Fibroblast of pulmonary artery (primary cell): ENCODE measurements at places on chromosomes 2 and 18.

DNA sequence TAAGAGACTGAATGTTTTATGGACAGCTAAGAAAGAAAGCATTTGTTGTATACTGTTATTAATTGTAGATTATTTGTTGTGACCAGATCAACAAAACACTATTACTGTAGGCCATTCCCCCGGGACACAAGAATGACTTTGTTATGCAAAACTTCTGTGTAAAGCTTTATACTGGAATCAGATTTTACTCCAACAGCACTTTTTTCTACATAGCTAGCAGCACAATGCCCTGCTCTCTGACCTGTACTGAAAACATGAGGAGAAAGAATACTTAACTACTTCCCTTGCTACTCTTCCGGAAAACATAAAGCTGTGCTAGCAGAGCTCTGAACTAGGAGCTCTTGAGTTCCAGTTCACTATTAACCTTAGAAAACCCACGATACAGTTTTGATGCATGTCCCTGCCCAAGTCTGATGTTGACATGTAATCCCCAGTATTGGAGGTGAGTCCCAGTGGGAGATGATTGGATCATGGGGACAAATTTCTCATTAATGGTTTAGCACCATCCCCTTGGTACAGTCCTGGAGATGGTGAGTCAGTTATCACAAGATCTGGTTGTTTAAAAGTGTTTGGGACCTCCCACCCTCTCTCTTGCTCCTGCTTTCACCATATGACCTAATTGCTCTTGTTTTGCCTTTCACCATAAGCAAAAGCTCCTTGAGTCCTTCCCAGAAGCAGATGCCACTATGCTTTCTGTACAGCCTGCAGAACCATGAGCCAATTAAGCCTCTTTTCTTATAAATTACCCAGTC lies 601.1 kb upstream of the PIK3C3 start:
- DNase-seq = no peak

- no peak for DNase-seq
Observed at GRCh38 chr18:6943143-6943542, 174.5 kb downstream of the LAMA1 start.

- DNase-seq = peak; percentile 93
Observed at GRCh38 chr2:19256121-19256601, 102.3 kb downstream of the OSR1 start.

DNA sequence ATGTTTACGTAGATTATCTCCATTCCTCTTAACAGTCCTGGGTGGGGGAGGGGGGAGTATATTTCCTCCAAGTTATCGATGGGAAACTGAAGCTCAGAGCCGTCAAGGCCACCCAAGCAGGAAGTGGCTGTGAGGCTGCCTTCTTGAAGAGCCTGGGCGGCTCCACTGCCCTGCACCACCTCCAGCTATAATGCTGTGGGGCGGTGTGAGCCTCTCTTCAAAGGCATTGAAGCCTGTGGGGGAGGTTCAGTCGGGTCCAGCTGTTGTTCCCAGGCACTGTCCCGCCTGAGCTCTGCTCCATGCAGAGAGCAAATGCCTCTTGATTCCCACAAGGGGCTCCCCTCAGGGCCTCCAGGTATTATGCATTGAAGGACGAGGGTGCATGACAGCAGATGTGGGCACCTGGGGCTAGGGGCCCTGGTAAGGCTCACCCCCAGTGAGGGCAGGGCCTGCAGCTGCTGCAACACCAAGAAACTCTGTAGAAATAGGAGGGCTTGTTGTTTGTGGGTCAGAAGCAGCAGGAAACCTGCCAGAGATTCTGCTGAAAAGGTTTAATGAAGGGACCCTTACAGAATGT lies 29.5 kb upstream of the LAPTM4A start:
- no peak for DNase-seq

DNA sequence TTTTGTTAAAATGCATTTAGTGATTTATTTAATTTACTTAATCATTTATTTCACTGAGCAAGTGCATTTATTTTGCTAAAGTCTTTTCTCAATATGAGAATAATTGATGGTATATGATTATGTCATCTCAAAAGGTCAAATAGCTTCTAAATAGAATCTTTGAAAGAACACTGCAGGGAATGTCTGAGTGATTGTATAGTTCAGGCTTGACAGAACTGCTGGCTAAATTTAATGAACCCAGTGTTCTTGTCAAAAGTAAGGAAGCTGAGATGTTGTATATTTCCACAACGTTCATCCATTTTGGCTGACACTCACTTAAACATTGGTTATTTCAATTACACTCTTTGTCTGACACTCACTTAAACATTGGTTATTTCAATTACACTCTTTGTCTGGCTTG lies 39.3 kb upstream of the CDH7 start:
- DNase-seq = no peak

DNA sequence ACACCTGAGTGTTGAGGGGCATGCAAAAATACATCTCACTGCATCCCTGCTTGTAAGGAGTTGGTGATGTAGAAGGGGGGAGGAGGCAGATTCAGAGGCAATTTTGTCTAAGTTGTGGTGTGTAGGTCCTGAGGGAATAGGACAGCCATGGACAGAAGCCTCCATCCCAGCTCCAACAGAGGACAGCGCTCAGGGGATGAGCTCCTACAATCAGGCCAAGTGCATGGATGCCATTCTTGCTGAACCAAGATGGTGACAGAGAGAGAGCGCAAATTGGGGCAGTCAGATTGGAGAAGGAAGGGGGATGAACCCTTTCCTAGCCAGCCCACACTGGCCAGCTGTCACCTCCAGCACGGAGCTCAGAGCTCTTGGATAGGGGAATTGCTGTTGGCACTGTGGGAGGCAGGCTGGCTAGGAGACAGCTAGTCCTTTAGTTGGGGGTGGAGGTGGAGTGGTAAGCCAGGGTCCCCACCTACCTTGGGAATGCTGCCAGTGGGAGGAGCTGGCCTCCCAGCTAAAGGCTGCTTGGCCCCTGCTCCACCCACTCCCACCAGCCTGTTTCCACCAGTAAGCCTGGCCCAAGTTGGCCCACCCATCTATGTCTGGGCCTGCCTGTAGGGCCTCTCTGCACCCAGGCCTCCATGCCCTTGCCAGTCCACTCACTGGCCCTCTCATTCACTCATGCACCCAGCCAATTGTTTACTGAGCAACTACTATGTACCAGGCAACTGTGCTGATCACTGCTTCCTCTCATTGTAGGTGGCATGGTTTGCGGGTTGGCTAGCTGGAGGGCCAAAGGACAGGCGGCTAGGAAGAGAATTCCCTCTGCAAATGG lies 2.5 kb upstream of the PER2 start:
- no peak for DNase-seq

GRCh38 chr2:179226203-179226960 lies 38.2 kb downstream of the SESTD1 start:
- DNase-seq = no peak

DNA sequence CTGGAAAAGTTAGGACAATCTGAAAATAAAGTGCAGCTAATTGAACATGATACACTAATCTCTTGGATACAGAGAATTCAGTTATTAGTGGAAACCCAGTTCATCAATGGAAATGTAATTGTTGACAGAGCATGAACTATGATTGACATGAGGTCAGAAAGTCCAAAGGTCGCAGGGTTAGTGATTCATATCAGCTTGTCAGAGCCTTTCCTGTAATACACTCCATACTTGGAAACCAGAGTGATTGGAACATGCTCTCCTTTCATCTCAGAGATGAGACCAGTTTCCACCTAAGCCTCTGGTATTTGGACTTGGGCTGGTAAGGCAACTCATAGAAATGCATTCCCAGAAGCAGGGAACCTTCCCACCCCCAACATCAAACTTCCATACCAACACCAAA lies 8.5 kb upstream of the NCKAP5 start:
- DNase-seq = no peak

DNA sequence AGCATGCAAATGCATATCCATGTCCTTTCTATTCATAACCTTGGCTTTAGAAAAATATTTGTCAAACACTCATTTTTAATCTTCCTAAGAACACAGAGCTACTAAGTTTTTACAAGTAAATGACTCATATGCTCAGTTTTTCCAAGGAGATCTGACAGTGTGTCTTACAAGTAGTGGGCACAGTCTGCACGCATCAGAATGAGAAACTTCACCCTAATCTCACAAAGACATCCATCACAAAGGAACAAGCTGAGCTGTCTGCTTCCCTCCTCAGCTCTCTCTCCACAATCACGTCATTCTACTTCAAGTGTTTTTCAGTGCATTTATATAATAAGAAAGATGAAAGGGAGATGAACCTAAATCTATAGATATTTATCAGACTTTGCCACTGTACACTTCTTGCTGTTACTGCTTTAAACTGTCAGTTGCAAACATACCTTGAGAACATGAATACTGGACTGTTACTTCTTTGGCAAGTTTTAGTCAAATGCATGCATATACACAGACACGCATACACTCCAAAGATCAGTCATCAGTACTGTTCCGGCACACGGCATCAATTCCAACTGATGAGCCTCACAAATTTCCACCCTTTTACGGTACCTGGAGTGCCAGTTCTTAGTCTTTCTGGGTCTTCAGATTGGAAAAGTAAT lies 75.7 kb downstream of the RBMS1 start:
- DNase-seq = peak; percentile 89

DNA sequence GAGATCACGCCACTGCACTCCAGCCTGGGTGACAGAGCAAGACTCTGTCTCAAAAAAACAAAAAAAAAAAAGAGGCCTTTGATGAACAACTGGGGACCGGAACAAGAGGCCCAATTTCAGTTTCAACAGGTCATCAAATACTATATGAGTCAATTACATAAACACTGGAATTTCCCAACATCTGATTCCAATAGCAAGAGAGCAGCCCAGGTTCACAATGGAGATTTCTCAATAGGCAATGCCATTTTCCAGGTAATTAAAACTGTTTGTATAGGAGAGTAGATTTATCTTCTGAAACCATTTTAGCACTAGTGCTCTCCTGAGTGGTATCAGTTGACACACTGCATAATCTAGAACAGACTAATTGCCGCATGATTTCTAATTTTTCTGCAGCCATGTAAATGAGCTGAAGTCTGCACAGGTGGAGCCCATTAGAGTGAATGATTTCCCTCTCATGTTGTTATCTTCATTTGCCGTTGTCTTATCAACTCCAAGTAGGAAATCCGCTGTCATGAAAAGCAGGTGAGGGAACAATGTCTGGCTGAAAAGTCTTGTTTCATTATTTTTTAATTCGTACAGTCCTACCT lies 264.1 kb upstream of the MEIS1 start:
- no peak for DNase-seq

- peak; percentile 75 for DNase-seq
Observed at GRCh38 chr2:28821295-28821958, 10.8 kb downstream of the SPDYA start.

DNA sequence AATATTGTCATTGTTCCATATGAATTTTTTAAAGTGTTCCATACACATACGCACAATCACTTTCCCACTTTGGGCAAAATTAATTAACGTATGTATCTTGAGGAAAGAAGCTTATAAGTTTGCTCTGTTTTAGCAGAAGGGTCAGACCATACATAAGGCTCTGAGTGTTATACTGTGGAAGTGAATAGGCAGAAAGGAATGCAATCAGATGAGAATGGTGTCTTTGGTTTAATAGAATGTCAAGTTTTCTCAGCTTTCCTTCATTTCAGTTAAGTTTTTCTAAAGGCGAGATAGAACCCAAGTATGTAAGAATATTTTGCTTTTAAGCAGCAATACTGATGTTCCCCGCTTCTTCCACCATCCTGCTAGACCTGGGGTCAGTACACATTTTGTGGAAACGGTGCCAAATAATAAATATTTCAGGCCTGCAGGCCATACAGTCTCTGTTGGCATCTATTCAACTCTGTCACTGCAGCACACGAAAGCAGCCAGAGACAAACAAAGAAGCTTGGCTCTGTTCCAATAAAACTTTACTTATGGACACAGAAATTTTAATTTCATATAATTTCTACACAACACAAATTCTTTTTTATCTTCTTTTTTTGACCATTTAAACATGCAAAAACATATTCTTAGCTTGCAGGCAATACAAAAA lies 100.6 kb downstream of the UPP2 start:
- DNase-seq = peak; percentile 7

DNA sequence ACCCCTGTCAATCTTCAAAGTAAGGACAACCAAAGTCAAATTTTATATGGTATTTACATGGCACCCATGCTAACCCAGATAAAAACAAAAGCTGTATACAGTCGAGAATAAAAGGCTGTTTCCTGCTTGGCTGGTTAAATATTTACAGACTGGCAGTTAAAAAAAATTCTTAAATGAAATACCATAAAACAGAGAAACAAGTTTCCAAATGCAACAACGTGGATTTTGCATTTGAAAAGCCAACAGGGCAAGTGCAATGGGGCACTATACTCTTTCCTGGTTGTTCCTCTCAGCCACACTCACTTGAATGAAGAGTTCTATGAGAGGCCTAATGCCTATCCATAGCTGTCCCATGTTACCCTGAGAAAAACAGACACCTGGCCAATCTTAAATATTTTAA lies 6.1 kb upstream of the NR4A2 start:
- DNase-seq = no peak

DNA sequence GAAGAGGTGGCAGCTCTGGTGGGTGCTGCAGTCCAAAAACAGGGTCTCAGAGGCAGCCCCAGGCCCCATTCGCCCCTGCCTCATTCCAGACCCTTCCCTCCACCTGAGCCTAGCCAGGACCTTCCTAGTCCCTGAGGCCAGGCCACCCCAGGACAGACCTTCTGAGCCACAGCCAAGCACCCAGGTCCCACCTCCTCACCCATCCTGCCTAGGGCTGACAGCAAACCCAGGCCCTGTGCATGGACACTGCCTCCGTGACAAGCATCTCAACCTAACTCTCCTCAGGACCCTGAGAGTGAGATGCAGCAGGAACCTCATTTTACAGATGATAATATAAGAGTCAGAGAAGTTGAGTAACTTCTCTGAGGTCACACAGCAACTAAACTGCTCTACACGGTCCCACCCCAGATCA lies 15.5 kb downstream of the ADRA2B start:
- no peak for DNase-seq

GRCh38 chr2:96245609-96246390 lies 20.0 kb downstream of the TMEM127 start:
- DNase-seq = peak; percentile 81

DNA sequence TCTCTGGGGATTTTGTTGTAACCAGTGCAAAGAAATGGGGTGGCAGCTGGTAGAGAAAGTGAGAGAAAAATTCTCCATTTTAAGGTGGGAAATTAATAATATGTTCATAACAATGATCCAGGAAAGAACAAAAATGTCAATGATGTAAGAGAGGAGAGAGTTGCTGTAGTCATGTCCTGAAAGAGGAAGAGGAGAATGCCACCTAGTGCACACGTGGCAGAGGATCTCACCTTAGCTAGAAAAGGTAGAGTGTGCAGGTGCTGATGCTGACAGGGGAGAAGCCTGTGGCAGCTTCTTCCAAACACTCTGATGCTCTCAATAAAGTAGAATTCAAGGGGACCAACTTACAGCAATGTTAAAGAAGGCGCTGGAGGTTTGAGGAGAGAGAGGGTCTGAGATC lies 282.9 kb upstream of the PKDCC start:
- no peak for DNase-seq

DNA sequence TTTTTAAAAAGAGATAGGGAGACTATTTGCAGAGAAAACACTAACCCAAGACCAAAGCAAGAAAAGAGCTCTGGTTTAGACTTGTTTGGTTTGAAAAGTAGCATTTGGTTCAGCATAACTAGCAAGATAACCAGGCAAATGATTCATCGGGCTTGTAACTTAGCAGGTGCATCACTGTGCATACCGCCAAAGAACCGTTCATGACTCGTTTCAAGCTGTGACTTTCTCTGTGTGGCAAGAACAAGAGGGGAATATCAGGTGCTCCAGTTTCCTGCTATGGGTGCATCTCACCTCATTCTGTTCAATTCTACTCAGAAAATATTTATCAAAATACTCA lies 244.9 kb downstream of the ETAA1 start:
- DNase-seq = no peak
